RWPE1 (cell line): ENCODE measurements at places on chromosomes 2 and 18.

GRCh38 chr18:58527952-58528287, 101.0 kb downstream of the ALPK2 start:
- DNase-seq, result no peak

DNA sequence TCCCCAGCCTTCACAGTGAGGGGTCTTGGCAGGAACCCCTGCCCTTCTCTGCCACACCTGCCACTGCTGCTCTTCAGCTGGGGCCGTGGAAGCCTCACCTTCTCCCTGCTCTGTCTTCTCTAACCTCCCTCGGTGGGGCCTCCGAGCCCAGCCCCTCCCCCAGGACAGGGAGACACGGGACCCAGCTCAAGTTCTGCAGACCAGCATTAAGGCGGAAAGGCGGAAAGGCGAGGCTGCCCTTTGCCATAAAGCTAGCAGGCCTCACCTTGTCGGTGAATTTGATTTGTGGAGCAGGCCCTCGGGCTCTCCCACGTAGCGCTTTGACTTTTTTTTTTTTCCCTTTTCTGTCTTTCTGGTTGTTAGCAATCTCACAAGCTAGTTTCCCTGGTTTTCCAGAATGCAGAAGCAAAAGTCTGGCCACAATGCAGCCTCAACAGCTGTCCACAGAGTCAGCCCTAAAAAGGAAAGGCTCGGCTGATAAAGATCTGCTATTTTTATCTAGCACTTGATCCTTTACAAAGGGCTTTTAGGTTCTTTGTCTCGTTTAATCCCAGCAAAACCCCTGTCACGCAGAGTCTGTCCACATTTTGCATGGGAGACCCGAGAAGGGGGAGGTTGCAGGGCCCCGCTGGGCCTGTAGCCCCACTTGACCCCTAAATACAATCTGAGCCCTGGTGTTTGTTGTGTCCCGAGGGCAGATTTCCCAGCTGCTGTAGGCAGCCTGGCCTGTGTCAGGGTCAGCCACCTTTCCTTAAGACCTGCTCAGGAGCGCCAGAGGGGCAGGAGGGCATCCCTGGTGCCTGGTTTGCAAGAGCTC, 6.0 kb downstream of the ITM2C start:
- DNase-seq, result no peak

DNA sequence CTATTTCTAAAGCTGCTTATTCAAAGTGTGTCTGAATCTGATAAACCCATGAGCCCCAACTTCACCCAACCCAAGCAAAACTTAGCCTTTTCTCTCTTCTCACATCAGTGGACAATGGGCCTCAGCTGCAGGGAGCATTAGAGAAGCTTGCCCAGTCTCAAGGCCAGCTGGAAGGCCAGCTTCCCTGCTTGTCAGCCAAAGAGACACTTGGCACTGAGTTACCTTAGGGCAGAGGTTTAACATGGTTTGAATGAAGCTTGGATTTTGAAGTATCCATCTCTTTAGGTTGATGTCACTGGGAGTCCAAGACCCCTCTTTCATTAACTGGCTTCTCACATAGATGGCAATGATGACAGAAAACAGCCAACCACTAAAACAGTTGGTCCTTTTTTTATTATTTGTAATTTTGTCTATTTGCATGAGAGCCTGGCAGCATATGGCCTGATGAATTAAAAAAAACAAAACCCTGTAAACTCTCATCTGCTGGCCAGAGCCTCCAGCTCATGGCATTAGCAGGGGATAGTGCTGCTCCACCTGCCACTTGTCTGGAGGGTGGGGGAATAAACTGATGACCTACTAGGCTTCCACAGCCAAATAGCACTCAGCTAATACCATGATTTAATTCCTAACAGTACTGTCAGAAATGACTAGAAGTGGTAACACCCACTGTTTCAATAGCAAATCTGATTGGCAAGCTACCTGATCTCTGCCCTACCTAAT, 137.0 kb downstream of the UBE2E3 start:
- DNase-seq, result no peak

DNA sequence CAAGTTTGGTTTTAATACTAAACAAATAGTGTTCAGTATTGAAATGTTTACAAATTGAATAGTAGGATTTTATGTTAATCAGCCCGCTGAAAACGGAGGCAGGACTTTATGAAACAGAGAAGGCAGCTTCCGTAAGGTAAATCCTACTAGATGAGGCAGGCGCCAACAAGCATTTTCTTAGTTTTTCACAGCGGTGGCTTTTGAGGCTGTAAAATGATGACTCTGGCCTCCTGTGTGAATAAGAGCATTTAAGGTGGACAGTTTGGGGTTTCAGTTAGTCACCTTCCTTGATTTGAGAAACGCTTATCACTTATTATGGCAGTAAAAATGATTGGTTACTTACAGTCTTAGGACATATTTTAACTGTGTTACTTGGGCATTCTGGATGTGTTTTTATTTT, 212.9 kb downstream of the PTGR3 start:
- no peak for DNase-seq

DNA sequence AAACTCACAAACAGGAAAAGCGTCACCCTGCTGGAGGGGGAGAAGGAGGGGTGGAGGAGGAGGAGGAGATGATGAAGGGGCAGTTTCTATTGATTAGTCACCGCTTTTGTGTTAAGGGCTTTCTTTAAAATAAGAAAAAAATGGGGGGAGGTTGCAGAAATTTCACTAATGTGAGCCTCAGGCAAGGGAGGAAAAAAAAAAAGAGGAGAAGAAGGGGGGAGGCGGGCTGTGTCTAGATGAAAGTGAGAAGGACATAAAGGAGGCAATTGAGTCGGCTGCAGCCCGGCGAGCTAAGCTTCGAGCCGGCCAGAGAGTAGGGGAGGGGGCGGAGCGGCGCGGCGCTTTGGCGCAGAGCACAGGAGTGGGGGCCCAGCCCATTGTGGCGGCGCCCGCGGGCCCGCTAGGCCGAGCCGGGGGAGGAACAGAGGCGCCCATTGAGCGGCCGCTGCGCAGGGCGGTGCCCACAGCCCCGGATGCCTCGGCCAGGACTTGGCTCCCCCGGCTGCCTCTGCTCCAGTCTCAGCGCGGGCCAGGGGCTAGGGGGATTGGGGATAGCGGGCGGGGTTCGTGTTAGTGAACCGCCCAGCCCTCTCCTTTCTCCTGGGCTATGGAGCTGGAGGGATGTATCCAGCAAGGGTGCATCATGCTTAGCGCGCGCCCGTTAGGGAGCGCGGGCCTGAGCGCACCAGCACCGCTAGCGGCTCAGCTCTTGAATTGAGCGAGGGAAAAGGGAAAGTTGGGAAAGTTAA, 7.9 kb downstream of the PAX3 start:
- no peak for DNase-seq

- no peak for DNase-seq
Measured at GRCh38 chr2:171087547-171087946, 73.1 kb downstream of the TLK1 start.
